ENCODE measurements at places on chromosomes 3 and 15.

DNA sequence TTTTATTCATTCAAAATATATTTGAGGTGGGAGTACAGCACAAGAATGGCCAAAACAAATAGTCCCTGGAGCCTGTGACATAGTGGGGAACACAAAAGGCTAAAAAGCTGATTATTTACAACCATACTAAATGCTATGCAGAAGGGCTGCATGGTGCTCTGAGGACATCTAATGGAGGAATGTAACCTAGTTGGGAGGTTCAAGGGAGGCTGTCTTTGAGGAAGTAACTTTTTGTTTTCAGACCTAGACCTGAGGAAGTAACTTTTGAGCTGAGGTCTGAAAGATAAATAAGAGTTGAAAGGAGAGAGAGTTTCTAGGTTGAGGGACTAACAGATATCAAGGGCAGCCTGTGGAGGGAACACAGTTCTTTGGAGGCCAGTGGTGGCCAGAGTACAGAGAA, 34.8 kb upstream of the RASA2 start:
- DNase-seq = peak; percentile 73

DNA sequence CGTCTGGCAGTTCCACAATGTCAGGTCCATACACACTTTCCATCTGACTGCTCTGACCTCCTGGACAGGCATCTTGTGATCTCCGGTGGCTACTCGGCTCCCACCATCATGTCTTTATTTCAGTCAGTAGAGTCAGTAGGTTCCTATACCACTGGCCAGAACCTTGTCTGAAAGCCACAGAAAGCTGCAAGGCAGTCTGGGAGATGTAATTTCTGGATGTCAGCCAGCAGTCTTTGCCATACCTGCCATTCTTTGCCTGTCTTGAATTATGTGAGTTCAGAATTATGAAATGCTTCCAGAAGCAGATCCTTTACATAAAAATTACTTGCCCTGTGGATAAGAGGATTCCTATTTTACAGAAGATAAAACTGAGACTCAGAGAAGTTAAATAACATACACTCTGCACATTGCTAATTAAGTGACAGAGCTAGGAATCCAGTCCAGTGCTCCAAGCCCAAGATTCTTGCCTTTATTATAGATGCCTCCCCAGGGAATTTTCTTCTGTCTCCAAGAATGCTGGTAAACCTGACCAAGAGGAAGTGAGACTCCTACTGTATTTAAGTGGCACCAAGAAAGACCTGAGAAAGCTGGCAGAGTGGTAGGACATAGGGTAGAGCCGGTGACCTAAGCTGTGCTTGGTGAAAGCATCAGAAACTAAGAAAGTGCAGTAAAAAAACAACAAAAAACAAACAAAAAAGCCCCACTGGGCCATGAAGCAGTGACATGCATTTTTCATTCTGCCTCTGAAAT, 75.6 kb downstream of the IQCH start:
- DNase-seq = no peak

- DNase-seq = no peak
These were observed 134.1 kb upstream of the MNS1 start for GRCh38 chr15:56598991-56599390.

DNA sequence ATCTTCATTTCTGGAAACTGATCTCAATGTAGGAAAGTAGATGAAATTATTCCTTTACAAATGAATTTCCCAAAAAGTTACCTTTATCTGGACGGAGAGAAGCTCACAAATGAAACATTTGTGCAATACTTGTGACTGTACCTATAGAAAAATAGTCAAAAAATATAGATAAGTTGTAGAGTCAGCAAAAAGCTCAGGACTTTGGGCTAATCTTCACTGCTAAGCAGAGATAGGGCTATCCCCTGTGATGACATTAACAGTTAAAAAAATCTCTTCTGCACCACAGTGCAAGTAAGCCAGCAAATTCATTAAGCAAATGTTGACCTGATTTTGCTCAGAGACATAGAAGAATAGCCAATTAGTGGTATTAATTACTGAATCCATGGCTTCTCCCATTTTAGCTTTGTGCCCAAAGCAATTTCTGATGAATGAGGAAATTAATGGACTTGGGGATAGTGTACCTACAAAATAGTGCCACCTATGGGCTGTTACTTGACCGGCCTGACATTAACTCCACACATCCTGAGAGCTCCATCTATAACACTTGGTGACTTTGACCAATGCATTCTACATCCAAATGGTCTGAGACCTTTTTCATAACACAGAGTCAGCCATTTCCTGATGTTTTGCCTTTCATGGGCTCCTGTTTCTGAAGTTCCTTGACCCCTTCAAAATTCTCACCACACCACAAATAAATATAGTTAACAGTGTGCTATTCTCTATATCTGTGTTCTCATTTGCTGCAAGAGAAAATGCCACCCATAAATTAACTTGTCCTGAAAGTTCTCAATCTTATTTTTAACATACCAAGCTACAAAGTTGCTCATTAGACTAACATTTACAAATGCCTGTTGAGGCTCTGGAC, 105.0 kb downstream of the SSR3 start:
- peak; percentile 29 for DNase-seq

DNA sequence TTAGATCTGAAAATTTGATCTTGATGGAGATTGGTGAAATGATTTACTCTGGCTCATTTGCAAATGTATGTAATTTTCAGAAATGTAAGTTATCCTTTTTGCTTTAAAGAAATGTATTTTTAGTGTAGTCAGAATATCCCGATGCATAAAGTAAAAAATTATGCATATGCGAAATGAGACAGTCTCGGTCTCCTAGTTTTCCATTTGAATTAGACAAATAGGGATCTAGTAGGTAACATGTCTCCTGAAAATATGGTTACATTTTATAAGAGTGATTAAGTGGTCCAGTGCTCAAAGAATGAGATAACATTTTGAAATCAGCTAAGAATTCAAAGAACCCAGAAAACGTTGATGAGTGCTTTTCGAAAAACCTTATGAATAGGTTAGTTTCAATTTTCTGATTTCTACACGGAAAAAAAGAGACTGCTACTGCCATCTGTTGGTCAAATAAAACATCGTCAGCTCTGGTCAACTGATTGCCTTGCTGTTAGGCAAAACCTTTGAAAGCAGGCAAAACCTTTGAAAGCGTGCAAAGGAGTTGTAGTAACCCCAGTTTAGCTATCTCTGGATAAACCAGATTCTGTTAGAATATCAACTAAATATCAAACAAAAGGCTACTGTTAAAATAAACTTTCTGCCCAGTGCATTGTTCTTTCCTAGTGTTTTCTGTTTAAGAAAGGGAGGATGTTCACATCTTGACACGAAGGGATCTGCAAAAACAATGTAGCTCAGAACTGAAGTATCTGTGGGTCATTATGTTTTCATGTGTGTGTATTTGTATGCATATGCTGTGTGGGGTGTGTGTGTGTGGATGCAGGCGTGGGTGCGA, 59.3 kb upstream of the CHMP2B start:
- DNase-seq = peak; percentile 52

DNA sequence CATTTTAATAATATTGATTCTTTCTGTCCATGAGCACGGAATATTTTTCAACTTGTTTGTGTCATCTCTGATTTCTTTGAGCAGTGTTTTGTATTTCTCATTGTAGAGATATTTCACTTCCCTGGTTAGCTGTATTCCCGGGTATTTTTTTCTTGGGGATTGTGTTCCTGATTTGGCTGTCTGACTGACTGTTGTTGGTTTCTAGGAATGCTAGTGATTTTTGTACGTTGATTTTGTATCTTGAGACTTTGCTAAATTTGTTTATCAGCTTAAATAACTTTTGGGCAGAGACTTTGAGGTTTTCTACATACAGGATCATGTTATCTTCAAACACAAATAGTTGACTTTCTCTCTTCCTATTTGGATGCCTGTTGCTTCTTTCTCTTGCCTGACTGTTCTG, 418.8 kb upstream of the ALCAM start:
- no peak for DNase-seq

DNA sequence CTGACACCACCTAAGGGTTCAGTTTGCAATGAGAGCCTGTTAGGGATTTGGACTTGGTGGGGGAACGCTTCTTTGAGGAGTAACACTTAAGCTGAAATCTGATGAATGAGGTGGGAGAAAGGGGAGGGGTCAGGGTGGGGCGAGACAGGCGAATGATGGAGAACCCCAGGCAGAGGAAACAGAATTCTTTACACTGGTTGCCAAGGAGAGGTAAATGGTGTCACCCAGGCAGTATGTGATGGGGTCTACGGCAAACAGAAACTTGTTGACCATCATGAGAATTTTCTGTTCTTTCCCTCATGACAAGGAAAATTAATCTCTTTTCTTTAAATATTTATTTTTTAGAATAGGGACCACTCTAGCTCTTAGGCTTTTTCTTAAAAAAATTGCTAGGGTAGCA, 157.2 kb upstream of the MITF start:
- no peak for DNase-seq

DNA sequence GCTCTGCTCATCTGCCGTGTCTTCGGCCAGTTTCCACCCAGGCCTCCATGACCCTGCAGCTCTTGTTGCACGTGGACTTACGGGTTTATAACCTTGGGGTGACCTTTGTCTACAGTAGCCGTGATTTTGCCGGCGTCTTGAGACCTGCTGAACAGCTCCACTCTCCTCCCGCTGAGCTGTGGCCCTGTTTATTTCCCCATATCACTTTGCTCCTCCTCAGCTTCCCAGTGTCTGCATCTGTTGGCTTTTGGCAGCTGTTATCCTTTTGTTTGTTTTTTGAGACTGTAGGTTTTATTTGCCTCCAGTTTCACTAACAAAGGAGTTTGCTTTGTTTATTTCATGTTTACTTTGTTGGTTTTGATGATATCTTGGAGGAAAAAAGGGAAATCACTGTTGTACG, 29.3 kb upstream of the SLC28A1 start:
- no peak for DNase-seq

- no peak for DNase-seq
These were observed 109.7 kb upstream of the FAM3D start for GRCh38 chr3:58776231-58776630.

DNA sequence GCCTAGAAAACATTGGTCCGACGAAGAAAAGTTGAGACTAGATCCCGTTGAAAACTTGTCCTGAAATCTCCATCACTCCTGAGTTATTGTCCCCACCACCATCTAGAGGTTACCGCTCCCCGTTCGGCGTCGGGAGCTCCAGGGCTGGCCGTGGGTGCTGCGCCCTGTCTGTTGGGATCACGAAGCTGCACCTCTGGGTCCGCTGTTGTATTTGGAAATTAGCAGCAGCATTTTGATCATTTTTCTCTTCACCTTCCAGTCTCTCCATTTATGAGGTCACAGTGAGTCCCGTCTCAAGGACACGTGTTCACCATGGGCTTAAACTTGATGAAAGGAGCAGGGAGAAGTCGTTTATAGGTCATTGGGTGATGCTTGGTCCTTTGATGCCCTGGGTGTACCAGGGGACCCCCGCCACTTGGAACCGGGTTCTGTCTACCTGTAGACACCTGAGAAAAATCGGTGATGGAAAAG, 565 bp downstream of the MANF start:
- peak; percentile 18 for DNase-seq

DNA sequence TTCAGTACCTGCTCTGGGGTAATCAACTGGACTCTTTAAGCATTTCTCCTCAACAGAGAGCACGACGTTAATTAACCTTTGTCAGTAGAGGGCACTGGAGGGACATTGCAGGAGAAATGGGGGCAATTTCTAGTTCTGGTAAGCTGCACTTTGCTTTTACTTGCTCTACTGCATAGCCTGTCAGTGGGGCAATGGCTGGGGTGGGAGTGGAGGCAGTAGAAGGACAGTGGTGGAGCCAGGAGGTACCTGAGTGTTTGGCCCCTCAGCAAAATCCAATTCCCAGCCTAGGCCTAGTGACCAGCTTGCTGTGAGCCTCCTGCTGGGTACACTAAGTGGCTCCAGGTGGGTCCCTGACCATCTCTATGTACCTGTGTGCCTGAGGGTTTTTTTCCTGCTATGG, 18.3 kb upstream of the MED12L start:
- no peak for DNase-seq

GRCh38 chr15:40104865-40105516, 3.7 kb downstream of the BMF start:
- peak; percentile 87 for DNase-seq

DNA sequence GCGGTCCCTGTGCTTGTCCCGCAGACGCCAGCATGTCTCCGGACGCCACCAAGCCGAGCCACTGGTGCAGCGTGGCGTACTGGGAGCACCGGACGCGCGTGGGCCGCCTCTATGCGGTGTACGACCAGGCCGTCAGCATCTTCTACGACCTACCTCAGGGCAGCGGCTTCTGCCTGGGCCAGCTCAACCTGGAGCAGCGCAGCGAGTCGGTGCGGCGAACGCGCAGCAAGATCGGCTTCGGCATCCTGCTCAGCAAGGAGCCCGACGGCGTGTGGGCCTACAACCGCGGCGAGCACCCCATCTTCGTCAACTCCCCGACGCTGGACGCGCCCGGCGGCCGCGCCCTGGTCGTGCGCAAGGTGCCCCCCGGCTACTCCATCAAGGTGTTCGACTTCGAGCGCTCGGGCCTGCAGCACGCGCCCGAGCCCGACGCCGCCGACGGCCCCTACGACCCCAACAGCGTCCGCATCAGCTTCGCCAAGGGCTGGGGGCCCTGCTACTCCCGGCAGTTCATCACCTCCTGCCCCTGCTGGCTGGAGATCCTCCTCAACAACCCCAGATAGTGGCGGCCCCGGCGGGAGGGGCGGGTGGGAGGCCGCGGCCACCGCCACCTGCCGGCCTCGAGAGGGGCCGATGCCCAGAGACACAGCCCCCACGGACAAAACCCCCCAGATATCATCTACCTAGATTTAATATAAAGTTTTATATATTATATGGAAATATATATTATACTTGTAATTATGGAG, 79.1 kb downstream of the SMAD6 start:
- DNase-seq = no peak

GRCh38 chr3:65020281-65021160, 332.7 kb upstream of the ADAMTS9 start:
- no peak for DNase-seq

DNA sequence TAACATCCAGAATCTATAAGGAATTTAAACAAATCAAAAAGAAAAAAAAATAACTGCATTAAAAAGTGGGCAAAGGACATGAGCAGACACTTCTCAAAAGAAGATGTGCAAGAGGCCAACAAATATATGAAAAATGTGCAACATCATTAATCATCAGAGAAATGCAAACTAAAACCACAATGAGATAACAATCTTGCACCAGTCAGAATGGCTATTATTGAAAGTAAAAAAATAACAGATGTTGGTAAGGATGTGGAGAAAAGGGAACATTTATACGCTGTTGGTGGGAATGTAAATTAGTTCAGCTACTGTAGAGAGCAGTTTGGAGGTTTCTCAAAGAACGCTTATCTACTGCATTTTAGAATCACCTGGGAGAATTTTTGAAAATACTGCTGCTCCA, 186.1 kb downstream of the OTOL1 start:
- peak; percentile 33 for DNase-seq

- DNase-seq = no peak
These were observed 43.0 kb upstream of the FGF7 start for GRCh38 chr15:49379996-49380395.

DNA sequence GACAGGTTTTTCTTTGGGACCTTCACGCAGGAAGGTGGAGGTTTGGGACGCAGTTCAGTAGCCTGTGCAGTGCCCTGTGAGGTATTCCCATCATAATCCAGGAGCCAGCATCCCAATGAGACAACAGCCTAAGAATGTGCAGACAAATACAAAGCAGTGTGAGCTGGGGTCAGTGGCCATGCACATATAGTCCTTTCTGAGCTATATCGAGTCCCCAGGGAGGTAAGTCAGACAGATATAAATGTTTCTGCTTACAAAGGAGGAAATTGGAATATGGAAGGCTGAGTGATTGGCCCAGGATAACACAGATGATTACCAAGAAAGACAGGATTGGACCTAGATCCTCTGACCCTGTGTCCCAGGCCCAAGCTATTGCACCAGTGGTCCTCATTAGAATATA, 216.6 kb upstream of the TRIM42 start:
- DNase-seq = no peak

- DNase-seq = no peak
These were observed 24.4 kb downstream of the PTPN9 start for GRCh38 chr15:75554717-75555116.

- DNase-seq = peak; percentile 82
These were observed at the start of gene PHLDB2 for GRCh38 chr3:111859061-111859973. Gene PHLDB2 (plus strand): TSS chr3:111859265. CDS start chr3:111884078, 24,813 bp downstream.

Data from mesenchymal stem cell (in vitro differentiated cells and primary cell).